ENCODE measurements at places on chromosomes 12 and 14. TPM values are rescaled to one million over a fixed set of nuclear protein-coding genes. Genes with fewer than 3 reads are reported as not detected.

SCN8A gene
- 0.43 TPM for polyA plus RNA-seq

KRT82 gene
- not detected for polyA plus RNA-seq

HECTD4 gene
- 12.3 TPM for polyA plus RNA-seq

DNA sequence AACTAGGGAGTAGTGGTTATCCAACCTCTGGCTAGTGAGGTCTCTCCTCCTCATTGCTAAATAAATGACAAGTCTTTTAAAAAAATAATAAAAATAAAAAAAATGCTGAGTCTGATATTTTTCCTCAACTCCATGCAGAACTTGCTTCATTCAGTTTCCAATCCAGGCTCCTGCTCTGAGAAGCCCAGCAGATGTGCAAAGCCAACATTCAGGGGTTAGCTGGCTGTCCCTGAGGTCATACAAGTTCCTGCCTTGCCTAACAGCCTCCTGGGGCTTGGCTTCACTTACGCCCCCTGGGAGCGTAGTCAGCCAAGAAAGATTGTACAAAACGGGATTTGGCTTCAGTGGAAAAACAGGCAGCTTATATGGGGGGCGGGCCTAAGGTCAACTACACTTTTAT is 23.3 kb downstream of the RTRAF start:
- H3K36me3 ChIP-seq, result no peaks in the 10 kb centered on the region
- no peaks in the 10 kb centered on the region for H3K27me3 ChIP-seq
- no peak overlapping the region for H3K27ac ChIP-seq
- H3K4me3 ChIP-seq, result no peak overlapping the region

DNA sequence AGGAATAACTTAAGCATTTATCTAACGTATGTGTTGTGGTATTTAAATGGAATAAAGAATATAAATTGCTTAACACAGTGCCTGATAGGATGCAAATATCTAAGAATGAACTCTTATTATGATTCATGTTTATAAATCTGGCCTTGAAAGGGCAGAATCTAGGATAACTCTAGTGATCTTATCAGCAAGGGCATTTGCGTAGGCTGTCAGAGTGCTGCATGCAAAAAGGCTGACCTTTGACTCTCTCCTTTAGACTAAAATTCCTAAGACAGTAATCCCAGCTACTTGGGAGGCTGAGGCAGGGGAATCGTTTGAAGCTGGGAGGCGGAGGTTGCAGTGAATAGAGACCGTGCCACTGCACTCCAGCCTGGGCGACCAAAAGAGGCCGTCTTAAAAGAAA is 31.3 kb upstream of the ANP32D start:
- H3K27me3 ChIP-seq, result no peaks in the 10 kb centered on the region
- no peaks in the 10 kb centered on the region for H3K4me1 ChIP-seq
- H3K4me3 ChIP-seq, result no peak overlapping the region
- DNase-seq, result no peak
- H3K36me3 ChIP-seq, result no peaks in the 10 kb centered on the region
- H3K27ac ChIP-seq, result no peak overlapping the region

GRCh38 chr14:103880348-103881267 is 33.2 kb upstream of the PPP1R13B start:
- no peaks in the 10 kb centered on the region for H3K36me3 ChIP-seq
- no peaks in the 10 kb centered on the region for H3K27me3 ChIP-seq
- H3K27ac ChIP-seq, result peak overlapping the region; percentile 75
- H3K4me3 ChIP-seq, result peak overlapping the region; percentile 3
- H3K4me1 ChIP-seq, result peaks cover 29% of the 10 kb centered on the region

- H3K36me3 ChIP-seq, result no peaks in the 10 kb centered on the region
- H3K4me1 ChIP-seq, result no peaks in the 10 kb centered on the region
- H3K4me3 ChIP-seq, result no peak overlapping the region
- H3K27ac ChIP-seq, result no peak overlapping the region
- no peaks in the 10 kb centered on the region for H3K27me3 ChIP-seq
Observed at GRCh38 chr14:77204459-77204771, 22.8 kb downstream of the TMEM63C start.

- no peak for DNase-seq
- no peaks in the 10 kb centered on the region for H3K36me3 ChIP-seq
- no peak overlapping the region for H3K4me3 ChIP-seq
- H3K27me3 ChIP-seq, result no peaks in the 10 kb centered on the region
- no peaks in the 10 kb centered on the region for H3K4me1 ChIP-seq
- no peak overlapping the region for H3K27ac ChIP-seq
Observed at GRCh38 chr14:58584383-58584782, 53.4 kb upstream of the DACT1 start.

Measured in ovary (tissue), 10 donors.